Tibial nerve (tissue), 4 donors: ENCODE measurements at places on chromosomes 4 and X. TPM values are rescaled to one million over a fixed set of nuclear protein-coding genes. Genes with fewer than 3 reads are reported as not detected.

The KLHL13 gene
- total RNA-seq, result 3.5 TPM

The PNMA5 gene
- total RNA-seq, result not detected

The FAM9C gene
- not detected for total RNA-seq

The SRPX2 gene
- 50.0 TPM for total RNA-seq

DNA sequence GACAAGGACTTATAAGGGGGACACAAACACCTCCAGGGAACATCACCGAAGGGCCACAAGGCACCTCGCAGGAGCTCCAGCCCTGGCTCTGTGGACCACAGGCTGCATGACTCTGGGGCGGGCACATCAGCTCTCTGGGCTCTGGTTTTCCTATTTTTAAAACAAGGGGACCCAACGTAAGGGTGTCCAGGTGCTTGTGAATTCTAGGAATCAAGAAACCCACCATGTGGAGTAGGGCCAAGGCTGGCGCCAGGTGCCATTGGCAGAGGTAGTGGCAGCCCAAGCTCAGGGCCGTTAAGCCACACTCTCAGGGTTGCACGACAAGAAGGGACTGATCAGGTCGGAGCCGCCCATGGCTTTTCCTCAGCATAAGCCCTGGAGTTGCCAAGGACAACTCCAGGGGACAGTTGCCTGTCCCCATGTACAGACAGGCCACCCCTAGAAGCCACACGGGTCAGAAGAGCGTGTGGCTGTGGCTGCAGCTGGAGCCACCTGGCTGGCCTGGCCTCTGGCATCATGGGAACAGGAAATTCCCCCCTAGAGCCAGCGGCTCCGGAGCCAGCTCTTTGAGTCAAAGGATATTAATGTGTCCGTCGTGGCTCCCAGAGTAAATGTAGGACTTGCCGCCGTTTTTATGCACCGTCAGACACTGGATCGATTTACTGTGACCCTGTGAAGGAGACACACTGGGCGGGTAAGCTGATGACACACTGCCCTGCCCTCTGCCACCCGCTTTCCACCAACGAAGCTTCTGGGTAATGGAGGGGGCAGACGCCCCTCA, 32.5 kb downstream of the WDR1 start:
- DNase-seq, result no peak

- DNase-seq, result no peak
Observed at GRCh38 chr4:153014460-153014859, 78.3 kb downstream of the FHDC1 start.

DNA sequence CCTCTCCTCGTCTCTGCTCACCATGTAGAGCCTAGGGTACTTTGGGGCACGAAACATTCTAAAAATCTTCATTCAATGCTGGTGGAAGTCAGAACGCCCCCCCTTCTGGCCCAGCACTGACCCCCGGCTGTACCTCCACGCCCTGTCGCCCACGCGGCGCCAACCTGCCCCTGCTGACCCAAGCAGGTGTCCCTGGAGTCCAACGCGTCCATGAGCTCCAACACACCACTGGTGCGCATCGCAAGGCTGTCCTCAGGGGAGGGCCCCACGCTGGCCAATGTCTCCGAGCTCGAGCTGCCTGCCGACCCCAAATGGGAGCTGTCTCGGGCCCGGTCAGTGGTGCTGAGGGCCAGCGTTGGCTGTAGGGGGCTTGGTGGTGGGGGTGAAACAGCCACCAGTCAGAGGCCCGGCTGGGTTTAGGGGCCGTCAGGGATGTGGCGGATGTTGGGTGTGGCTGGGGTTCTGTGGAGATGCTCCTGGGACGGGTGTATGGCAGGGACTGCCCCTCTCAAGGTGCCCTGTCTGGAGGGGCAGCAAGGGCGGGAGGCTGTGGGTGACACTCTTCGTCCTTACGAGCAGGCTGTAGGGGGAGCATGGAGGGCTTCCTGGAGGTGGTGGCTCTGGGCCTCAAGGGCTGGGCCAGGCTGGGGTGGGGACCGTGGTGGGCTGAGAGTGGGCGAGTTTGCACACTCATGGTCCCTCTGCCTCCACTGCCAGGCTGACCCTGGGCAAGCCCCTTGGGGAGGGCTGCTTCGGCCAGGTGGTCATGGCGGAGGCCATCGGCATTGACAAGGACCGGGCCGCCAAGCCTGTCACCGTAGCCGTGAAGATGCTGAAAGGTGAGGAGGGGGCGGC, 11.8 kb downstream of the FGFR3 start:
- DNase-seq, result no peak

- no peak for DNase-seq
Observed at GRCh38 chr4:83626245-83626836, 90.4 kb downstream of the GPAT3 start.

- DNase-seq, result no peak
Observed at GRCh38 chr4:66465111-66465510, 794.8 kb upstream of the EPHA5 start.

GRCh38 chr4:121326597-121326996, 54.2 kb downstream of the QRFPR start:
- no peak for DNase-seq

- DNase-seq, result no peak
Observed at GRCh38 chr4:86543560-86544309, 50.4 kb upstream of the PTPN13 start.

DNA sequence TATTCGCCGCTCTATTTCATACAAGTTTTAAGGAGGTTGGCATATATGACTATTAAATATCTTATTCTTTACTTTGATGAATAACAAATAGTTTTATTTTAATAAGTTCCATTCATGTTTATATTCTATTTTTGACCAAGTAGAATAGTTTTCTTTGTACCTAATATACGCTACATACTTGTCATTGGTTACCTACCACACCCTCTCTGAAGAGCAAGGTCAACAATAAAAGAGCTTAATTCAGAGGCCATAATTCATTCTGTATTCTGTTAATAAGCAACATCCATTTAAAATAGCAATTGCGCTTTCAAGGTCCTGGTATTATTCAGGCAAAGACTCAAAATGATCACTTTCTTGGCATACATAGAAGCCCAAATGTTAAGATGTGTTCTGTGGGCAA, 24.3 kb upstream of the RBPJ start:
- DNase-seq, result no peak

DNA sequence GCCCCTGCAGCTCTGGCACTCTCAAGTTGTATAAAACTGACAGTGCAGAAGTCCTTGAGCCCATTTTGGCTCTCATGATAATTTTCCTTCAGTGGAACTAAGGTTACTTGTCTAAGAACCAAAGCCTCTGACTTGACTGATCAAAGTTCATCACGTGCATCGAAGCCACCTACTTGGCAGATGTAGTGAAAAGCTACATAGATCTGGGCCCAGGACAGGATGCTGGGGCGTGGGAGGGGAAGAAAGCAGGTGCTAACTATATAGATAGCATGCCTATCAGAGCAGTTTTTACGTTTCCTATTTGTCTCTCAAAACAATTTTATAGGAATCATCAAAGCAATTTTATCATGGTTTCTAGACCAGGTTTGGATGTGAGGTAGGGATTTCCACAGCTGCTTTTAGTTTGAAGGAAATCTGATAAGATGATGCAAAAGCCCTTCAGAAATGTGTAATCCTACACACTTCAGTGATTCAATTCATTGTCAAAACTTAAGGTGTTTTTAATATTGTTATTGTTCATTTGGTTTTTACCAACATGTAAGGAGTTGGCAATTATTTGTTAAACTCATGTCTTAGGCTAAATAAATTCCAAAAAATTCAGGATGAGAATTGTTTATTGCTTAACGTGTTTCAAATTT, 1.2 kb upstream of the CD40LG start:
- no peak for DNase-seq
